Activated CD4-positive, alpha-beta T cell treated with anti-CD3 and anti-CD28 coated beads, Interleukin-2, amount 50 U/mL, for 24 hours (primary cell): ENCODE measurements at places on chromosomes 6 and 20.
A peak's percentile ranks its signal among the peaks of the same experiment; 100 is the strongest.

- DNase-seq: no peak
Measured at GRCh38 chr20:46992640-46993035, 98.0 kb downstream of the EYA2 start.

- DNase-seq: no peak
Measured at GRCh38 chr6:7341989-7342742, 29.2 kb upstream of the SSR1 start.

DNA sequence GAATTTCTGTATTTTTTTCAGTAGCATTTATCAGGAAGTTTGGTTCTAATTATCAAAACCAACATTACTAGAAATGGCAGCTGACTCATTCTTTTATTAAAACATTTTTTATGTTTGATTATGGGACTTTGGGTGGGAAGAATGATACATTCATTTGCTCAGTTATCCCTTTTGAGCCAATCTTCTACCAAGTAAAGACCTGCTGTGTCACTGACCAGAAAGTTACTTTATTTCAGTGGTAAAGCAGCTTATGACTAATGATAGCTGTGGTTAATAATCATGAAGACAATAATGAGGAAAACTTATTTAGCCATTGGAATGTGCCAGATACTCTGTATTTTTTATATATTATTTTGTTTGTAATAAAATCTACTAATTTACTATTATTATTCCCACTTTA lies 142.3 kb downstream of the FARS2 start:
- no peak for DNase-seq

DNA sequence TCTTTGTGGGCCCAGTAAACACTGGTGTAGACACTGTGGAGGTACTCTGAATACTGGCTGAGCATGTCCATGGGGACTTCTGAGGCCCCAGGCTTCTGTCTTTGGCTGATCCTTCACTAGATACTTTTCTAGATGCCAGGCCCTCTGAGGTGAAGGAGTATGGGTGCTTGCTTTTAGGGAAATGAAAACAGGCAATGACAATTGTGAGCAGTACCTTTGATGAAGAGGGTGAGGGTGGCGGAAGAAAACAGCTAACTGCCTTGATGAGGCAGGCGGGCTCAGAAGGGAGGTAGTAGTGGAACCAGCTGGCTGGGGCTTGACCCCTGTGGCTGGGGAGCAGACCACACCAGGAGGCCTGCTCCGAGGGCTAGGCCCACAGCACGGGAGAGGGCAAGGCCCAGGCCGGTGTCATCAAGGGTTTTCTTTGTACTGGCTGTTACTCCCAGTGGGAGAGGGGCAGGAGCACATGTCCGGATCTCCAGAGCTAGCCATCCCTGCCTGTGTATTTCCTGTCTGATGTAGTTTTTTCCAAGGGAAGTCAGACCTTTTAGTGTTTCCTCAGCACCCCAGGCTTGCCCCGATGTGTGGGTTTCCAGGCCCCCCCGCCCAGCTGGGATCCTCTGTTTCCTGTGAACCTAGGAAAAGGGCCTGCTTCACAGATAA lies 3.9 kb downstream of the PLCG1 start:
- DNase-seq: no peak

DNA sequence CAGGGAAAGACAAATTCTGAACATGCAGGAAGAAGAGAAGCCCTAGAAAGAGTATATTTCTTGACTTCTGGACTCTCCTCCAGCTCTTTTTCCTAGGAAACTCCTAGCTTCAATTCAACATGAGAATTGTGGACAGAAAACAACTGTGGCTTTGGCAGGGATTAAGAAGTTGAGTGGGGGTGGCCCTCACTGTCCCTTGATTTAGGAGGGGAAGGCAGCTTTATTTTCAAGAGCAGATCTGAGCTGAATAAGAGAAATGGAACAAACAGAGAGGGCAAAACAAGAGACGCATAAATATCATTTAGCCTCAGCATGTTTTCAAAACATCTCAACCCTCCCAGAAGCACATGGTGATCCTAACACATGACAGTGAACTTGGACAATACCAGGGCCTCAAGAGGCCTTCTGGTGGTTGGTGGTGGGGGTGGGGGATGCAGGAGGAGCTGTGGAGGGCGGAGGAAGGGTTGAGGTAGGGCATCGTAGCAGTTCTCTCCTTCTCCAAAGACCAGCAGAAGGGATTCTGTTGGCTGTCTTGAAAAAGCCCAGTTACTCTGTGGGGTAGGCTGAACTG lies 21.1 kb upstream of the TAGAP start:
- no peak for DNase-seq

DNA sequence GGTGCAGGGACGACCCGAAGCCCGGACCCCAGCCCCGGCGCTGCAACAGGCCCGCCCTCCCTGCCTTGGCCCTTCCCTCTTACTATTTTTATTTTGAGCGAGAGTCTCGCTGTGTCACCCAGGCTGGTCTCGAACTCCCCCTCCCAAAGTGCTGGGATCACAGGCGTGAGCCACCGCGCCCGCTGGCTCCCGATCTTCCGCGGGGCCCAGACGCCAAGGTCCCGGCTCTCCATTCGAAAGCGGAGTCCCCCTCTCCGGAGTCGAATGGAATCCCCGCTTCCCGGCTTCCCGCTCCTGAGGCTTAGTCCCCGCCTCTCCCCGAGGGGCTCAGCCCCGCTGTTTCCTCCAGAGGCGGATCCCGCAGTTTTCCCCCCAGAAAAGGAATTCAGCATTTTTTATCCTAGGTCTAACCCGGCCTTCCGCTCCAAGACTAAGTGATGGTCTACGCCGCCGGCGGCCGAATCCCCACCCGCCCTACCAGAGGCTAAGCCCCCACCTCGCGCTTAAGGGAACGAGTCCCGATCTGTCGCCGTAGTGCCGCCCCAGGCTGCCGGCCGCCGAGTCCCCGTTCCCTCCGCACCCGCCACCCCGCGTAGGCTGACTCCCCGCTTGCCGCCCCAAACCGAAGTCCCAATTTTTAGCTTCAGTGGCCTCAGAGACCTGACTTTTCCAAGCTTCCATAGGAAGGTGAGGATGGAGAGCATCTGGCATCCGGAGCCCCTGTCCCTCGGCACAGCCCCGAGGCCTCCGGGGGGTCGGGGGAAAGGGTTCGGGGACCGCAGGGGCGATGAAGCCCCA lies 11.5 kb upstream of the TMC2 start:
- DNase-seq: peak; percentile 7

DNA sequence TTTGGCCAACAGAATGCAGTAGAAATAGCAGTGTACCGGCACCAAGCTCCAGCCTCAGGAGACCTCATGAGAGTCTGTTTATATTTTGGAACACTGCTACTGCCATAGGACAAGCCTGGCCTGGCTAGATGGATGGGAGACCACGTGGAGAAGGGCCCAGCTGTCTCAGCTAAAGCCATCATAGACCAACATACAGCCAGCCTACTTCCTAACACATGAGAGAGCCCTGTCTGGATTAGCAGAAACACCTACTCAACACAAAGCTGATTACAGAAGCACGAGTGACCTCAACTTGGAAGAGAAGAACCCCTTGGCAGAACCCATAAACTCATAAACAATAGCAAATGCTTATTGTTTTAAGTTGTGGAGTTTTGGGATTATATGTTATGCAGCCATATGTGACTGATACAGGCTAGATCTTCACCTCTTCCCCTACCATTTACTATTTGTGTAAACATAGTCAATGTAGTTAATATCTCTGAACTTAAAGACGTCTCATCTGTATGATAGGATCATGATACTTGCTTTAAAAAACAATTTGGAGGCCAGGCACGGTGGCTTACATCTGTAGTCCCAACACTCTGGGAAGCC lies 199.4 kb upstream of the ZNF217 start:
- DNase-seq: no peak

GRCh38 chr20:45405571-45406259 lies 2.4 kb upstream of the DBNDD2 start:
- no peak for DNase-seq

- no peak for DNase-seq
Measured at GRCh38 chr6:75183099-75183541, 22.7 kb downstream of the COL12A1 start.
